ENCODE measurements at places on chromosomes 5 and 9.

DNA sequence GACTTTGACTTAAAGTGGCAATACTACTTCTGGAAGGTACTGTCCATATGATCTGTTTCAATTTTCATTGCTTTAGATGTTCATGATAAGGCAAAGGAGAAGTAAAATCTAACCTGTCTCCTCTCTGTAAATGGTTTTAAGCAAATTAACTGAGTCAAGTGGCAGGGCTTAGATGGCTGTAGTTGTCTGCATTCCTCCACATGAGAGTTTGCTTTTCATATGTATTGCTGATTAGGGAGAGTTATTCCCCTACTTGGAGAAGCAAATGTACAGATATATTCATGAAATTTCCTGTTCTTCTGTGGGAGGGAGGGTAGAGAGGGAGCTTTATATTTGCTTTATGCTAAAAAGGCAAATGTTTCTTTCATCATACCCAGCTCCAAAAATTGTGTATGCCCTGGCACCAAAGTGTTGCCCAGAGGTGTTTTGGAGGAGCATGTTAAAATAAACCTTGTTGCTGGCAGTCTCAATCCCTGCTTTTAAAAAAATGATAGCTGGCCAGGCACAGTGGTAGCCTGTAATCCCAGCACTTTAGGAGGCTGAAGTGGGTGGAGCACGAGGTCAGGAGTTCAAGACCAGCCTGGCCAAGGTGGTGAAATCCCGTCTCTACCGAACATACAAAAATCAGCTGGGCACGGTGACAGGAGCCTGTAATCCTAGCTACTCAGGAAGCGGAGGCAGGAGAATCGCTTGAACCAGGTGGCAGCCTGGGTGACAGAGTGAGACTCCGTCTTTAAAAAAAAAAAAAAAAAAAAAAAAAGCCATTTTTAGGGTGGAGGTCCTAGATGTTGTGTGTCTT lies 3.5 kb upstream of the LRRTM2 start:
- no peak for DNase-seq

DNA sequence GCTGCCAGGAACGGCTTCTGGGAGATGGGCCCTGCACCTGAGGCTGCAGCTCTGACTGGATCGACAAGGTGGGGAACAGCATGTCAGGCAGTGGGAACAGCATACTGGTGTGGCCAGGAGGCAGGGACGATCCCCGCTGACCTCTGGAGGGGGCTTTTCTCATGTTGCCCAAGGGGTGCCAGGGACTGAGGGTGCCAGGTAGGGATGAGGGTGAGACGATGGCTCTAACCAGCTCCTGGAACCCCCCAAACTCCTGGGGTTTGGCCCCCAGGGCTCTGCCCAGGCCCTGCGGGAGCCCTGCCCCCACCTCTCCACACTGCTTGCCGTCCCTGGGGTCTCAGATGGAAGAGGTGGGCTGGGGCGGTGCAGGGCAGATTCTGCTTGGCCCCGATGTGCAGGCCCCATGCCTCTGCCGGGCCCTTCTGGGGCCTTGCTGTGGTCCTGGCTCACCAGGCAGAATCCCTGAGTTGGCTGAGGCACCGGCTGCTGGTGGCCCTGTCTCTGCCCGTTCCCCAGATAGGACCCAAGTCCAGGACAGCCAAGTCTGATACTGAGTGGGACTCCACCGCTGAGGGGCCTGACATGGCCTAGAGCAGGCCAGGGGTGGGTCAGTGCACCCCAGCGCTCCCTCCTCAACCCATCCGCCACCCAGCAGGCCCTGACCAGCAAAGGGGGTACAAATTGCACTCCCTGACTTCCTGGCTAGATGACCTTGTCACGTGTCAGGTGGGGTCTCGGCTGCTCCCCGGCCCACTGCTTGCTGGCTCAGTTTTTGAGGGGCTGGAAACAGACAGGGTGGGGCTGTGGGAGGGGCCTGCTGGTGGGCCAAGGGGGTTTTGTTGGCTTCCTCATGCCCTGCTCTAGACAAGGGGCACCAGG lies 28.4 kb upstream of the RNF130 start:
- no peak for DNase-seq

DNA sequence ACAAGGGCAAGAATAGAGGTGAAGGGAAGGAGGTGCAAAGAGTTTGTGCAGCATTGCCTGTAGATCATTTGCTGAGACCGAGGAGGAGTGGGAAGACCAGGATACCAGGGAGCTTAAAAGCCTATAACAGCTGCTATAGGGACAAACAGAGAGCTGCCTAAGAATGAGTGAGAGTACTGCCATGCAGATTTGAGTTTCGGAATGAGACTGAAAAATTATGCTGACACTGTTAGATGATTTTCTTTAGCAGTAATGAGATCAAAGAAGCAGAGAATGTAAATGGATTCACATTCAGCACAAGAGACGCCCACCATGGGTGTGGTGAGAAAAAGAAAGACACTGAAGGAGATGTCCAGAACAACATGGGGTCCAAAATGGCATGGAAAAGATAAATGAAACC lies 69.7 kb downstream of the EPB41L4A start:
- DNase-seq = no peak

DNA sequence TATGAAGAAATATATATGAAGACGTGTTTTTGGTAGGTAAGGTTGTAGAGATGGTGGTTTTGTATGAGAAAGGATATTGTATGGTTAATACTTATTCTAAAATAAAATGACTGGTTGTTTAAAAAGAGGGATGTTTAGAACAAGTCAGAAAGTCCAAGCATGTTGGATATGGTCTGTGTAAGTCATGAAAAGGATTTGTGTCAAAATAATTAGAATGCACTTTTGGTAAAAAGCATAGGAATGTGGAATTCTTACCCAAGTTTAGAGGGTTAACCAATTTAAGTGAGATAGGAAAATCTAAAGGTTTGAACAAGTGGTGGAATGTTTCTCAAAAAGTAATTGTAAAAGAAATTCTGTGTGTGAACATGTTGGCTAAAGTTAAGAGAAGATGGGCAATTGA lies 1556.5 kb upstream of the C9orf72 start:
- no peak for DNase-seq

DNA sequence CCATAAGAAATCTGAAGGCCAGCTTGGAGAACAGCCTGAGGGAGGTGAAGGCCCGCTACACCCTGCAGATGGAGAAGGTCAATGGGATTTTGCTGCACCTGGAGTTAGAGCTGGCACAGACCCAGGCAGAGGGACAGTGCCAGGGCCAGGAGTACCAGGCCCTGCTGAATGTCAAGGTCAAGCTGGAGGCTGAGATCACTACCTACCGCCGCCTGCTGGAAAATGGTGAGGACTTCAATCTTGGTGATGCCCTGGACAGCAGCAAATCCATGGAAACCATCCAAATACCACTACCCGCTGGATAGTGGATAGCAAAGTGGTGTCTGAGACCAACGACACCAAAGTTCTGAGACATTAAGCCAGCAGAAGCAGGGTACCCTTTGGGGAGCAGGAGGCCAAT lies 100.5 kb upstream of the MAN2A1 start:
- DNase-seq = no peak

Data from Panc1 (cell line).